Activated CD4-positive, CD25-positive, alpha-beta regulatory T cell (primary cell): ENCODE measurements at places on chromosomes 12 and 14.
A peak's percentile ranks its signal among the peaks of the same experiment; 100 is the strongest.

- no peak for DNase-seq
These were observed 60.4 kb upstream of the IFNG-AS1 start for GRCh38 chr12:67928621-67929383.

GRCh38 chr12:53601296-53601847 lies 24.8 kb downstream of the ATF7 start:
- no peak for DNase-seq

GRCh38 chr12:32444895-32445294 lies 45.5 kb downstream of the FGD4 start:
- no peak for DNase-seq

- DNase-seq, result no peak
These were observed 7.4 kb downstream of the OAS2 start for GRCh38 chr12:112985642-112986290.

DNA sequence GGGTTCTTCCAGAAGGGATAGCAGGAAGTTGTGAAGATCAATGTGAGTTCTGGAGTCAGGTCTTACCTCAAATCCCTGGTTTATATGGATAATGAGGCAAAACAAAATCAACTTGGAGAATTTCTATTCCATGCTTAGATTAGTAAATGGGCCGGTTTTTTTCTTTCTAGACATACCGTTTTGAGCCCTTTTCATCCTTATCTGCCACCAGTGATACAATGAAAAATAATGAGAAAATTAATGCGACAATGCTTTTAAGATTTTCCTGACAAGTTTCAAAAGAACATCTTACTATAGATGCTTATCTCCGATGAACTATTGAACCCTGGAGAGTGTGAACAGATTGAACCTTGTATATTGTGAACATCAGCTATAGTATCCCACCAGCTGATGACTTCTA lies 262.7 kb downstream of the BTG1 start:
- DNase-seq, result no peak

DNA sequence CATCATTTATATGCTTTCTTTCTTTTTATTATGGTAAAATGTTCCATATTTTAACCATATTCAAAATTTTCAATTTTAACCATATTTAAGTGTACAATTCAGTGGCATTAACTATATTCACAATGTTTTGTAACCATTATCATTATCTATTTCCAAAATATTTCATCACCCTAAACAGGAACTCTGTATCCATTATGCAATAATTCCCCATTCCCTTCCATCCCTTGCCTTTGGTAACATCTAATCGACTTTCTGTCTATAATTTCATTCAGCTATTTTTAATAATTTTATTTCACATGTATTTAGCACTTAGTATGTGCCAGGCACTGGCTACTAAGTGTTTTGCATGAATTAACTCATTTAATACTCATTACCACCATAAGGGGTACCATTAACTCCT lies 287.5 kb downstream of the NELL2 start:
- DNase-seq, result no peak

GRCh38 chr14:23567186-23568020 lies at the start of gene AP1G2:
TSS of gene AP1G2 (minus strand) at chr14:23567791. CDS start at chr14:23567314, 477 bp downstream.
- peak; percentile 68 for DNase-seq

GRCh38 chr12:93634416-93634815 lies 42.8 kb upstream of the CRADD start:
- DNase-seq, result no peak

DNA sequence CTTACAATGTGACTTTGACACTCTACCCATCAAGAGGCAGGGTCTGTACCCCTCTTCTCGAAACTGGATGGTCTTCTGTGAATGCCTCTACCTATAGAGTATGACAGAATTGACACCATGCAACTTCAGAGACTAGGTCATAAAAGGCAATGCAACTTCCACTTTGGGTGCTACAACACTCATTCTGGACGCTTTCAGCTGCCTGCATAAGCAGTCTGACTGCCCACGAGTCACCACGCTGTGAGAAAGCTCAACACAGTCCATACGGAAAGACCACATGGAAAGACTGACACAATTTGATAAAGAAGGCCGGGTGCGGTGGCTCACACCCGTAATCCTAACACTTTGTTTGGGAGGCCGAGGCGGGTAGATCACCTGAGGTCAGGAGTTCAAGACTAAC lies 14.9 kb downstream of the SLC7A7 start:
- DNase-seq, result no peak

GRCh38 chr12:95582230-95583058 lies 31.2 kb upstream of the USP44 start:
- DNase-seq, result no peak

DNA sequence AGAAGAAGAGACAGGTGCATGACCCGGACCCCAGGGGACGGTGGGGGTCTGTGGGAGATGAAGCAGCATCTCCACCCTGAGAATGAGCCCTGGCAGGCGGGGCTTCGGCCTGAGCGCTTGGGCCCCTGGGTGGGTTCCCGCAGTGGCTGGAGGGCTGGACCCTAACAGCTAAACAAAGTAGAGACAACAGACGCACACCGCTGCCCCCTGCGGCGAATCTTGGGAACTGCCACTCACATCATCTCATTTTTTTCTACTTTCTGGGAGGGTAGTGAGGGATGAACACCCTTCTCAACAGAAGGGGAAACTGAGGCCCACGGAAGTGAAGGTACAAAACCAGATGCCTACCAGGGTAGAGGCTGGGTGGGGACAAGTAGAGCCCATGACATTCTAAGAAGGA lies 104.7 kb downstream of the RFLNA start:
- no peak for DNase-seq

DNA sequence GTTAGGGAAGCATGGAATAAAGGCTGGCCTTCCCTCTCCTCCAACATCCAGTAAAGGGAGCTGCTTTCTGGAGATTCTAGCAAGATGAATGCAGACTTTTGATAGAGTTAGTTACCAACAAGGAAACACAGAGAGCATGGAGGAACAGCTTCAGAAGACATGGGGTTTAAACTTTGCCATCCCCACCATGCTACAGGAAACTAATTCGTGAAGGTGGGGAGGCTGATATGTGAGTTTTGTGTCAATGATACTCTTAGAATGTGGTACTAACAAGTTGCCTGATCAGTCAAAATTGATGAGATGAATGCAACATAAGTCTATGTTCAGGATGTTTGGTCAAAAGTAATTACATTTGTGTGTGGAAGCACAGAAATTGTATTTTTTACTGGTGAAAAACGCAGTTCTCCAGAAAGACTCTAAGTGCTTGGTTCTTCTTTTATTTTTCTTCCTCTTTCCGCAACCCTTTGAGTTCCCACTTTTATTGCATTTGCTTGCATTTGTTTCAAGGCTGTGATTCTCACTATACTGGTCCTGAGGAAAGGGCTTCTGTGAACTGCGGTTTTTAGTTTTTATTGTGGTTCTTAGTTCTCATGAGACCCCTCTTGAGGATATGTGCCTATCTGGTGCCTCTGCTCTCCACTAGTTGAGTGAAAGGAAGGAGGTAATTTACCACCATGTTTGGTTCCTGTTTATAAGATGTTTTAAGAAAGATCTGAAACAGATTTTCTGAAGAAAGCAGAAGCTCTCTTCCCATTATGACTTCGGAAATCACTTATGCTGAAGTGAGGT lies at the start of gene CLEC4A:
Gene CLEC4A, plus strand, starts transcription at position 494 of the 789 bp plus-strand sequence. Its CDS starts 262 bp downstream, at position 756.
- no peak for DNase-seq

- no peak for DNase-seq
These were observed 358.2 kb downstream of the FUT8 start for GRCh38 chr14:65770681-65771080.

GRCh38 chr14:51188566-51189185 lies 51.4 kb upstream of the TMX1 start:
- DNase-seq, result no peak

DNA sequence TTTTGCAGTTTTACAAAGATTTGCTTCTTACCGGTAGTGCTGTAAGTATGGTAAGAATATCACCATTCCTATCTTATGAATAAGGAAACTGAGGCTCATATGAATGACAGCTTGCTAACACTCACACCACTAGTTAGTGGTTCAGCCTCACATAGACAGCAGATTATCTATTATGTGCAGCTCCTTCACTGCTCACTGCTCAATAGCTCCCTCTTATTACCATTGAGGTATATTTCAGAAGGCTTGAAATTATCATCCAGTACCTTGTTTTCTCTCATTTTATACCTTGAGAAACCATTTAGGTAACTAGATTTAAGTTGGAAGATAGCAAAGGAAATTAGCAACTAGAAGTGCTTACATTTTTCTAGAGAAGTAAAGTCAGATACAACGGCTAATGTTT lies 15.5 kb downstream of the RIC8B start:
- DNase-seq, result no peak

DNA sequence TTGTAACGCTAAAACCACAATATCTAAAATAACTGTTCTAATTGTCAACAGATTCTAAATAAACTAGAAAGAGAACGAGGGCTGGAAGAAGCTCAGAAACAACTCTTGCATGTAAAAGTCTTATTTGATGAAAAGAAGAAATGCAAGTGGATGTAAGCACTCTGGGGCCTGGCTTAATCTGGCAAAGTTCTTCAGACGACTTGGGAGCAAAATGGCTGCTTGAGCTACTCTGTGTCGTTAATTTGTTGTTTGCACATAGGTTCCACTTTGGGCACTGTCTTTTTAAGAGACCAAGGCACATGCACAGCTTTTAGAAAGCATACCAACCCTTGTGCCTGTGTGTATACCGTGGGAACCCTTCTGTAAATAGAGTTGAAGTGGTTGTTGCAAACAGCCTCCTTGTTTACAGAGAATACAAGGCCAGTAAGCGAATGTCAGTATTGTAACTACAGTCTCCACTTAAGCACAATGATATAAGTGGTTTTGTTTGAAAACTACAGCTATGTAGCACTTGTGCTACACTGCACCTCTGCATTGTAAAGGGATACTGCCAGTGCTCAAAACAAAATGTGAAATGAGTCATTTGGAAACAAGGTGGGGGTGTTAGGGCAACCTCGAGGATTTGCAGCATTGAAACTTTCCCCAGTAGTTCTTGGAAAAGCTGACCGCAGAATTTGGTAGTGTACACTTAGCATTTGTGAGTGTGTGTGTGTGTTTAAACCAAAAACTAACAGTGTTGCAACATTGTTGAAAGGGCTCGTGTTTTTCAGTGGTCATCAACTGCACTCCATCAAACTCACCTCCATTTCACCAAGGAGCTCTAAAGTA lies 154.3 kb downstream of the CEP83 start:
- DNase-seq, result no peak

GRCh38 chr14:60488175-60488574 lies 2.3 kb upstream of the C14orf39 start:
- DNase-seq, result no peak

DNA sequence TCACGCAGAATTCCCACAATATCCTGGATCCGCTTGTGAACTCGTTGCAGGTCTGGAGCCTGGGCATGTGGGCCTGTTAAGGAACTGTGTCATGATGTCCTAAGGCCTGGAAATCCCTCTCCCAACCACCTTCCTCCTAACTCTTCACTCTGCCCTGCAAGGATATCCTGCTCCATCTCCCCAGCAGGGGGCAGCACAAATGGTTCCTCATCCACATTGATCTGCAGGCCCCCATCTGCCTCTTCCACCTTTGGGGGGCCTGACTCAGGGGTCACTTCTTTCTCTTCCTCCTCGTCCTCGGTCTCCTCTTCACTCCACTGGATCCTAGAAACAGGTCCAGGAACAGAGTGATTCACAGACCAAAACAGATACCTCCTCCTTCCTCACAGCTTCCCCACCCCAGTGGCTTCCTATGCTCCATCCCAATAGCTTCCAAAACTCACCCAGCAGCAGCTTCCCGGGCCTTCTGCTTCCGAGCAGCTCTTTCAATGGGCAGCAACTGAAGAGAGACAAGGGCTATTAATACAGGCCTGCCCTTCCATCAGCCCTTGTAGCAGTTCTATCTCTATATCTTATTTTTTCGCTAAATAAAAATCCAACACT lies 4.5 kb downstream of the NOP2 start:
- DNase-seq, result peak; percentile 40

- DNase-seq, result no peak
These were observed 41.2 kb upstream of the PPM1H start for GRCh38 chr12:62976110-62976662.

GRCh38 chr12:108822497-108823205 lies 34.7 kb downstream of the SSH1 start:
- DNase-seq, result no peak

GRCh38 chr12:21634245-21634644 lies 23.4 kb downstream of the LDHB start:
- DNase-seq, result no peak
